Naive B cell (primary cell): ENCODE measurements at places on chromosomes 4 and X. TPM values are rescaled to one million over a fixed set of nuclear protein-coding genes. Genes with fewer than 3 reads are reported as not detected.

GRCh38 chr4:141724646-141725045, 88.3 kb downstream of the IL15 start:
- H3K36me3 ChIP-seq, result peaks cover 8% of the 10 kb centered on the region
- no peak for DNase-seq
- H3K27ac ChIP-seq, result no peak overlapping the region
- H3K27me3 ChIP-seq, result no peaks in the 10 kb centered on the region

The KLKB1 gene
- not detected for polyA plus RNA-seq

The CLGN gene
- not detected for polyA plus RNA-seq

GRCh38 chr4:187042251-187042650, 318.6 kb upstream of the FAT1 start:
- H3K36me3 ChIP-seq, result no peaks in the 10 kb centered on the region
- no peaks in the 10 kb centered on the region for H3K4me1 ChIP-seq
- DNase-seq, result no peak
- no peaks in the 10 kb centered on the region for H3K27me3 ChIP-seq

- no peaks in the 10 kb centered on the region for H3K4me1 ChIP-seq
- H3K4me3 ChIP-seq, result no peak overlapping the region
- no peak for DNase-seq
- no peaks in the 10 kb centered on the region for H3K27me3 ChIP-seq
- no peak overlapping the region for H3K27ac ChIP-seq
These were observed 226.1 kb upstream of the AR start for GRCh38 chrX:67317725-67318124.

GRCh38 chr4:25938787-25939186, 24.8 kb downstream of the SMIM20 start:
- peaks cover 25% of the 10 kb centered on the region for H3K4me1 ChIP-seq
- no peak overlapping the region for H3K27ac ChIP-seq
- no peaks in the 10 kb centered on the region for H3K36me3 ChIP-seq
- DNase-seq, result no peak
- peaks cover 38% of the 10 kb centered on the region for H3K27me3 ChIP-seq

The ACSL4 gene
- 9.1 TPM for polyA plus RNA-seq

The NLGN4X gene
- polyA plus RNA-seq, result not detected

DNA sequence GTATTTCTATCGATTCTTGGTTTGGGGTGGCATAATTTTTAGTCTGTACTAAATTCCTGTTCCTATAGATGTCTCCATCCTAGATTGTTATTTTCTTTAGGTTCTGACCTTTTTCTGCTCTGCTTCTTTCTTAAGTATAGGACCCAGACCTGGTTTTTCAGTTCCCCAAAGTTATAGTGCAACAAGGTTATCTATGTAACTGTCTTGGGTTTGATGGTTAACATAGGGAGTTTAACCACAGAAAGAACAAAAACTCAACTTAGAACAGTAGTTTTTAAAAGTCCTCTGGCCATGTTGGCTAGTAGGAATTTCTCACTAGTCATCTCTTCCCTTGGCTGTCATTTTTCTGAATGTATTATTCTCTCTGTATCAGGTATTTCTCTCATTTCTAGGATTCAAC, 38.8 kb upstream of the MAD2L1 start:
- peaks cover 11% of the 10 kb centered on the region for H3K27me3 ChIP-seq
- no peak for DNase-seq
- H3K36me3 ChIP-seq, result no peaks in the 10 kb centered on the region
- H3K4me1 ChIP-seq, result no peaks in the 10 kb centered on the region
